HL-60 (cell line): ENCODE measurements at places on chromosomes 12 and 14.

DNA sequence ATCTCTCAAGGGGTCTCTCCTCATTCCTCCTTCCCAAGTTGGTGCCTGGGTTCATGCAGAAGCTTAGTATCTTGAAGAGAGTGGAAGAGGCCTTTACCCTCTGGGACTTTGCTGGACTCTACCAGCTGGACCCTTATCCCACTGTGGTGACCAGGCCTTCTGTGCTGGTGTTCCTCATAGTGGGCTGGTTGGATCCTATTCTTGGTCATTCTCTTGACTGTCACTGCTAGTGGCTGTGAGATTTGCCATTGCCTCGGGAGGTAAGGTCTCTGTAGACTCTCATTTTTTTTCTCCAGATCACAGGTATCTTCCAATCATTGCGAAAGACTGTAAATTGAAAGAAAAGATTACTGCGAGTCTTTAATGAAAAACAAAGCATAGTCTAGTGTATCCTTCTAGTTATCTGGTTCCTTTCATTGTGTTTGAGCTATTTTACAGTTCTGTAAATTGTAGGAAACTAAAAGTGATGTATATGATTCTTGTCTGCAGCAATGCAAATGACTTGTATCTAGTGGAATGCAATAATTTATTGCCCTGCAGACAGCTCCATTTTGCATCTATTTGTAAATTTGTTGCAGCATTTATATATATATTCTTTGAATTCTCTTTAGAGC is 217.9 kb downstream of the AEBP2 start:
- DNase-seq: no peak

GRCh38 chr12:95623554-95624170 is 72.4 kb upstream of the USP44 start:
- DNase-seq: peak; percentile 34

GRCh38 chr14:61192989-61193388 is 88.1 kb downstream of the TMEM30B start:
- DNase-seq: no peak

GRCh38 chr12:4447151-4447550 is 1.5 kb upstream of the FGF6 start:
- DNase-seq: no peak

GRCh38 chr12:97701901-97702300 is 239.3 kb downstream of the RMST start:
- DNase-seq: no peak

- DNase-seq: no peak
Observed at GRCh38 chr12:60075091-60075490, 479.3 kb downstream of the SLC16A7 start.

GRCh38 chr12:46470975-46471374 is 98.4 kb upstream of the SLC38A2 start:
- DNase-seq: no peak

DNA sequence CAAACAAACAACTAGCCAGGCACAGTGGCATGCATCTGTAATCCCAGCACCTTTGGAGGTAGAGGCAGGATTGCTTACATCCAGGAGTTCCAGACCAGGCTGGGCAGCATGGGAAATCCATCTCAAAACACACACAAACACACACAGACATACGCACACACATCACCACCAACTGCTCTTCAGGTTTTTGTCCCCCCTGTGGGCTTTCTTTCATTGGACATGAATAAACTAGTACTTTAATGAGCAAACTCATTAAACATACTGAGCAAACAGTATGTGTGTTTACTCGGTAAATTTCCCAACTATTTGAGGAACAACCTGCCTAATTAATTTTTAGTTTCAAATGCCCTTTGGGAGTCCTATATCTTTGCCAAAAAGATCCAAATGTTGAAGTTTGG is 10.1 kb upstream of the RASSF3 start:
- DNase-seq: no peak

DNA sequence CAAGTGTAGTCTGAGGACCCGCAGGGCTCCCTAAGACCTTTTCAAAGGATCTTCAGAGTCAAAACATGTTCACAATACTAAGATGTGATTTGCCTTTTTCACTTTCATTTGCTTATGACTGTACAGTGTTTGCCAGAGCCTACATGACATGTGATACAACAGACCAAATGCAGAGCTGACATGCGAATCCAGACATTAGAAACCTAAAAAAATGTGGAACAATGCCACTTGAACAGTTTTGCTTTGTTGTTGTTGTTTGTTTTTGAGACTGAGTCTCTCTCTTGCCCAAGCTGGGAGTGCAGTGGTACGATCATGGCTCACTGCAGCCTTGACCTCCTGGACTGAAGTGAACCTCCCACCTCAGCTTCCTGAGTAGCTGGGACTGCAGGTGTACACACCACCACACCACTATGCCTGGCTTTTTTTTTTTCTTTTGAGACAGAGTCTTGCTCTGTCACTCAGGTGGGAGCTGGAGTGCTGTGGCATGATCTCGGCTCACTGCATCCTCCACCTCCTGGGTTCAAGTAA is 5.3 kb upstream of the RAB35 start:
- DNase-seq: no peak

DNA sequence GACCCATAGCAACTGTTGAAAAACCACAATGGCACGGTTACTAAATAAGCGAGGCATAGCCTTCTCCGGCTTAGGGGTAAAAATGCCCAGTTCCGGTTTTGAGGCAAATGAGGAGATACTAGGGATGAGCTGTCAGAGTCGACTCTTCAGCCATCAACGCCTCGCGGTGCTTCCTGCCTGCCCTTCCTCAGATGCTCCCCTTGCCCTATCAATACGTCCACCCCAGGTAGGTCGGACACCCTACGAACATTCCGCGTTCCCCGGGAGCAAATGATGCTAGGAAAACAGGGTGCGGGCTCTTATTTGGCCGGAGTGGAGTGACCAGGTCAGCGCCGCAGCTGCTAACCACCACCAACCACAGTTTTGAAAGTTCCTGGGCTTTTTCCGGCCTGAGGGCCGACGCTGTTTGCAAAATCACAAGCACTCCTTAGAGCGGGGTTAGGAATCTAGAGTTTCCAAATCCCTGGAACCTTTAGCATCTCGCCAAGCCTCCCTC is 1.2 kb downstream of the SRSF9 start:
- DNase-seq: peak; percentile 80

DNA sequence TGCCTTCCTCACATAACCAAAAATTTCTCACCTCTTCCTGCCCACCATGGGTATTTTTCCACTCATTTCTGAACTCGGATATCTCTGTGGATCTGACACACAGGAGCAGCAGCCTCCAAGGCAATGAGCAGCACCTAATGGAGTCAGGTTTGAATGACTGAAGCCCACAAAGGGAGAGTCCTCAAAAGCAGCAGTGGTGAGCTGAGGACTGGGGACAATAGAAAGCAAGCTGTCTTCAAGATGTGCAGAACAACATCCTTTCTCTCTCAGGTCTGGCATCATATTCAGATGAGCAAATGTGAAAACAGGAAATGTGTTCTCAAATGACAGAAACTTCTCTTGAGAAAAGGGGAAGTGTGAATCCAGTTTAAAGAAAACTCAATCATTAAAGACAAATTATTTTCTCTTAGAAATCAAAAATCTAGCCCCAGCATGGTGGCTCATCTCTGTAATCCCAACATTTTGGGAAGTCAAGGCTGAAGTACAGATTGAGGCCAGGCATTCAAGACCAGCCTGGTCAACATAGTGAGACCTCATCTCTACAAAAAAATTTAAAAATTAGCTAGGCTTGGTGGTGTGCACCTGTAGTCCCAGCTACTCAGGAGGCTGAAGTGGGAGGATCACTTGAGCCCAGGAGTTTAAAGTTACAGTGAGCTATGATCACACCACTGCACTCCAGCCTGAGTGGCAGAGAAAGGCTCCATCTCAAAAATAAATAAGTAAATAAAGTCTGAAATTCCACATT is 54.2 kb downstream of the C12orf42 start:
- DNase-seq: no peak
